Stimulated activated CD8-positive, alpha-beta memory T cell treated with anti-CD3 and anti-CD28 coated beads, Interleukin-4, amount 100 ng/mL, for 1 hour (primary cell): ENCODE measurements at places on chromosomes 3 and 15.

- DNase-seq: no peak
Observed at GRCh38 chr3:4693620-4694019, 200.5 kb downstream of the ITPR1 start.

GRCh38 chr3:152283492-152284381, 15.0 kb downstream of the MBNL1 start:
- DNase-seq: no peak

DNA sequence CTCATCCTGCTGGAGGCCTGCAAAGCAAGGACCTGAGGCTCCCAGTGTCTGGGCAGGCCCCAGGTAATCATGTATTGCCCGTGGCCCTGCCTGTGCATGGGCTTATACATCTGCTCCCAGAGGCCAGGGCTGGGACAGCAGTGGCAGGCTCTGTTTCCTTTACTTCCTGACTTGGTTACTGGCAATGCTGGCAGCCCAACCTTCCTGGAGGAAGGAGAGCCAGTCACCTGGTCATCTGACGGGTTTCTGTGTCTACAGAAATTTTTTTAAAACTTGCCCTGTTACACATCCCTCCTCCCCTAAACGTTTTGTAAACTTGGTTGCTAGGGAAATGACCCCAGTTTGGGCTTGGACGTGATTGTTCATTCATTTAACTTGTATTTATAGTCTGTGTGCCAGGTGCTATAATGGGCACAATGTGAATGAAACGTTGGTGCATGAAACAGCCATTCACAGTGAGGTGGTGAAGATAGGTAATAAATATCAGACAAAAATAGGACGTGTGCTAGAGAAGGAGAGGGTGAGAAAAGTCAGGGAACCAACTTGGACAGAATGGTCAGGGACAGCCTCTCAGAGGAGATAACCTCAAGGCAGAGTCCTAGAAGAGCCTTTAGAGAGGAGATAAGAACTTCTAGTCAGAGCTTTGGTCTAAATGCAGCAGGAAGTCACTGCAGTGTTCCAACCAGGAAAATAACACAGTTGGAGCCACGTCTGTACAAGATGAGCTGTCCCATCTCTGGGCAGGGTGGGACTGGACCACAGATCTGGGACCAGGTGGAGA, 14.1 kb downstream of the TEX264 start:
- DNase-seq: no peak

DNA sequence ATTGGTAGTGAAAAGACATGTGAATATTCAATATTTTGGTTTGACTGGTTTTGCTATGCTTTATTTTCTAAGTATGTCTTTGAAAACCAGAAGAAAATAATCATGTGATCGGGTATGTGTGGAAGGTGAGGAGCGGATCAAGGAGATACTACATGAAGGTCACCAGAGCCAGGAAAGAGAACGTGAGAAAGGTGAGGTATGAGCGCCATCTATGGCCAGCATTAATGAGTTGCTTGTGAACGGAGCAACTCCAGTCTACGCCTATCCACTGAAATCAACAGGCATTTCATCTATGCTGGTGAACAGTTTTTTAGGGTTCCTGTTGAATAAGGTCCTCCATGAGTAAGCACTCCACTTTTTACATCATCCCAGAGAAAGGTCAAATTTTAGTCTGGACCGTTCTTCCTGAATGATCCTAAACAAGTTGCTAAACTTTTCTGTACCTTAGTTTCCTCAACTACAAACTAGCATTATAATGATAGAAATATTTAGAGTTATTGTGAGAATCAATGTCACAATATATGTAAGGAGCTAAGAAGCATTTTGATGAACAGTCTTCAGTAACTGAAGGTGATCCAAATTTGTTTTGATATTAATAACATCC, 1435.2 kb upstream of the CADM2 start:
- DNase-seq: no peak

DNA sequence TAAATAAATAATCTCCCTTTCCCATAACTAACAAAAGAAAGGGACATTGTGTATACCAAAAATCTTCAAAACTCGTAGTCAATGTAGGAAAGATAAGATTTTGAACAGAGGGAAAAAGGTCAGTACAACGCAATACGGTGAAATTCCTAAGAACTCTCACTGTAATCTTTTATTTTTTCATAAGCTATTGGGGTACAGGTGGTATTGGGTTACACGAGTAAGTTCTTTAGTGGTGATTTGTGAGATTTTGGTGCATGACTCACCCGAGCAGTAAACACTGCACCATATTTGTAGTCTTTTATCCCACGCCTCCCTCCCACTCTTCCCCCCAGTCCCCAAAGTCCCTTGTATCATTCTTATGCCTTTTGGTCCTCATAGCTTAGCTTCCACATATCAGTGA, 718.0 kb downstream of the TBL1XR1 start:
- no peak for DNase-seq
